EL (cell line): ENCODE measurements at places on chromosomes 12 and 14.
A peak's percentile ranks its signal among the peaks of the same experiment; 100 is the strongest.

GRCh38 chr12:78149459-78149858 is 318.8 kb downstream of the NAV3 start:
- peak; percentile 6 for DNase-seq

DNA sequence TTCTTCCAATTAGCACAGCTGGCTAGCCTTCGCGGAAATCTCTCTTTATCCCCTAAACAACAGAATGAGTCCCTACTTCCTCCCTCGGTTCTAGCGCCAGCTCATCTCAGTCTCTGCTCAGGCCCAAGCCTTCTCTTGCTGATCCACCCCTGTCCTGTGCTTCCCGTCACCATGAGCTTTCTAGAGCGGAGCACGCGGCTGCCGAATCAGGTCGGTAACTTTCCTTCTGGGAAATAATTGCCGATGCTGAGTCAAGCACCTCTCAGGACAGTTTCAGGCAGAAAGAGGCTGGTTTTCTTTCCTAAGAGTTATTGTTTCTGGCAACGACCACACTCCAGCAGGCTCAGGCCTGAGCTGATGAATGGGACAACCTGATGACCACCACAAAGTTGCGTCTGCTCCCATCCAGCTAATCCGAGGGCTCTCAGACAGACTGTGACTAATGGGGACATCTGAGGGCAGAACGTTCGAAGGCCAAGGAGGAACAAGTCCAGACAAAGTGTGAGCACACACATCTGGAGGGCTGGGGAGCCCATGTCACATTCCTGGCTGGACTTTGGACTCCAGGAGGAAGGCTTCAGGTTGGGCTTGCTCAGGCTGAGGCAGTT is 13.6 kb upstream of the GPR68 start:
- no peak for DNase-seq

GRCh38 chr12:68497702-68498101 is 113.0 kb upstream of the RAP1B start:
- peak; percentile 98 for DNase-seq

- DNase-seq = no peak
Observed at GRCh38 chr12:68912916-68913315, 20.1 kb downstream of the CPM start.

GRCh38 chr14:90871605-90872233 is 55.5 kb upstream of the TTC7B start:
- DNase-seq = peak; percentile 31

GRCh38 chr14:39731912-39732311 is 299.7 kb upstream of the FBXO33 start:
- DNase-seq = no peak

- DNase-seq = no peak
Observed at GRCh38 chr12:51238037-51238509, 553 bp upstream of the DAZAP2 start.

GRCh38 chr14:60183138-60183537 is 17.9 kb upstream of the DHRS7 start:
- DNase-seq = no peak

GRCh38 chr14:102182936-102183619 is 43.4 kb downstream of the WDR20 start:
- DNase-seq = peak; percentile 54

- peak; percentile 83 for DNase-seq
Observed at GRCh38 chr12:122421821-122422729, at the start of gene CLIP1. CLIP1 (minus strand) TSS chr12:122422669; CDS start chr12:122380452, 42,217 bp downstream.

DNA sequence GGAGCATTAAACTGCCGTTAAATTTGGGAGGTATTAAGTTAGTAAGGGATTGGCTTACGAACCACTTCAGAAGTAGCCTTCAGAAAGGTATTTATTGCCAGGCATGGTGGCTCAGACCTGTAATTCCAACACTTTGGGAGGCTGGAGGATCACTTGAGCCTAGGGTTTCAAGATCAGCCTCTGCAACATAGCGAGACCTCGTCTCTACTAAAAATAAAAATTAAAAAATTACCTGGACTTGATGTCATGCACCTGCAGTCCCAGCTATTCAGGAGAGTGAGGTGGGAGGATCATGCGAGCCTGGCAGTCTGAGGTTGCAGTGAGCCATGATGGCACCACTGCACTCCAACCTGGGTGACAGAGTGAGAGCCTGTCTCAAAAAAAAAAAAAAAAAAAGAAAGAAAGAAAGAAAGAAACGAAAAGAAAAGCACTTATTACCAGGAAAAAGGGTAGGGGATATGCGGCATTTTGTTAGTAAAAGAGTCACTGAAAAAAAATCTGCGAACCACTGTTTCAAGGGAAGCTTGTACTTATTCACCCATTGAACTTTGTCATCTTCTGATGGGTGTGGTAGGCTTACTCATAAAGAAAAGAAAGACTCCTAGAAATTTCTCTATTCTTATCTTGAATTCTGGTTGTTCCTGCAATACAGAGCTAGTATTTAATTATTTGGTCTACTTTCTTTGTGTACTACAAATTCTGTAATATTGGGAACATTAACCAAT is 33.6 kb upstream of the PLEKHA5 start:
- peak; percentile 18 for DNase-seq

DNA sequence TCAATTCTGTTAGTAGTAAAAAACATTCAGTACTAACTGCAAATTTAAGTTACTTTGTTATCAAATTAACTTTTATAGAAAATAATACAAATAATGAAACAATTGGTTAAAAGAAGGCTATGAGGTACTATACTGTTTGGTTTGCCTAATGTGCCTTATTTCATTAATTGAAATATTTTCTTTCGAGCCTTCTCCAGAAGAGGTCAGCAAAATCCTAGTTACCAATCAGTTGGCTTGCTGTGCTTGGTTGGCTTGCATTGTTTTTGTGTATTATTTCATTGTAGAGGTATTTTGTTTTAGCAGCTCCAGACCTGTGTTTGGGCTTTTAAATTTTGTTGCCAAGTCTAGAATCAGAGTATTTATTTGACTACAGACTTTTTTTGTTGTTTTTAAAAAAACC is 68.5 kb downstream of the AEBP2 start:
- peak; percentile 15 for DNase-seq

- DNase-seq = no peak
Observed at GRCh38 chr12:3571724-3572123, 80.7 kb downstream of the PRMT8 start.

GRCh38 chr14:83992857-83993256 is 1537.1 kb upstream of the FLRT2 start:
- peak; percentile 9 for DNase-seq

DNA sequence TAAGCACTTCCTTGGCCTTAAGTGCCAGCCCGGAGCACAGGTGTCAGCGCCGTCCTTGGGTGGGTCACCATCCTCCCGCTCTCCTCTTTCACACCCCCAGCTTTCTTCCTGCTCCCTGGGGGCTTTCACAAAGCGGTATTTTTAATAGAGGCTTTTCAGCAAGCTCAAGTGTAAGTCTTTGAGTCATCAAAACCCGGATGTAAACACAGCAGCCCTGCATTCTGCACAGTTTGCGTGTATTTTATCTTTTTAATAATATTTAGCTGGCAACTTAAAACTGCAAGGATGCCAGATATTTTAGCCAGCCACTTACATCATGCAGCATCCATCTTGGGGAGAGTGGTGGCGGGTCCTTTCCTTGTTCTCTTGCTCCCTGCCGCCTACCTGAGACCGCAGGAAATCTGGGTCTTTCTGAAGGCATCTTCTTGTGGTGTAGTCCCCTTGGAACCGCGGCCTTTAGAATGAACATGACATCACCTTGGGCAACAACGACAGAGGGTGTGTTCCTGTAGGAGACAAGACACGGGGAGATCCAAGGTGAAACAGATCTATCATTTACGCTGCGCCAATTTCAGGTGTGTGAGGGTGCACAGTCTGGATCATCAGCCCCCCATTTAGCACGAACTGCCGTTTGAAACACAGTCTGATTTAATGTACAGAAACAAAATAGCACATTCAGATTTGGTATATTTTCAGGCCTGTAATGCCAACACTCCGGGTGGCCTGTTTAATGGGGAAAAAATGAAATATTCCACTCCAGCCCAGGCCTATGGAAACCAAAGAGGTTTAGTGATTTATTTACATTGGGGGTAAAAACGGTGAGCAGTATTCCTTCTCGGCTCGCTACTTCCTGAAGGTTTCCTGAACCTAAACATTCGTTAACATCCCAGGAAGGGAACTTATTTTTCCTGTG is 12.5 kb upstream of the IRF2BPL start:
- peak; percentile 85 for DNase-seq

- no peak for DNase-seq
Observed at GRCh38 chr14:63496837-63497400, 46.3 kb downstream of the PPP2R5E start.

DNA sequence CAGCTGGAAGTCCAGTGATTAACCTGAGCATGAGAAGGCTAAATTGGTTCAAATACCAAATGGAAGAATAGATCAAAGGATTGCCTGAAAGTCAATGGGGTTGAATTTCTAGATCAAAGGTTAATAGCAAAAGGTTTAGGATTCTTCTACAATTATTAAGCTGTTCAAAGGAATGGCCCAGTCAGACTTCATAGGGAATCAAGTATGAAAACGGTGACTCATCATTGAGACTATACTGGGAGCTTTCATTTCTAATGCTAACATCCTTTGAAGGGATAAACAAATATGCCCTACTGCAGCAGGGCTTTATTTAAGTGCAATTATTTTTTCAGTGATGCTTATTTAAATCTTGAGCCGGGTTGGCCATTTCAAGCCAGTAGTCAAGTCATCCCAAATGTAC is 152.8 kb downstream of the RIMBP2 start:
- no peak for DNase-seq

GRCh38 chr12:112705037-112705632 is 86.4 kb upstream of the RPH3A start:
- no peak for DNase-seq

- DNase-seq = no peak
Observed at GRCh38 chr14:101518611-101519473, 42.5 kb upstream of the DIO3 start.

- no peak for DNase-seq
Observed at GRCh38 chr14:59823179-59823578, 47.4 kb downstream of the RTN1 start.

DNA sequence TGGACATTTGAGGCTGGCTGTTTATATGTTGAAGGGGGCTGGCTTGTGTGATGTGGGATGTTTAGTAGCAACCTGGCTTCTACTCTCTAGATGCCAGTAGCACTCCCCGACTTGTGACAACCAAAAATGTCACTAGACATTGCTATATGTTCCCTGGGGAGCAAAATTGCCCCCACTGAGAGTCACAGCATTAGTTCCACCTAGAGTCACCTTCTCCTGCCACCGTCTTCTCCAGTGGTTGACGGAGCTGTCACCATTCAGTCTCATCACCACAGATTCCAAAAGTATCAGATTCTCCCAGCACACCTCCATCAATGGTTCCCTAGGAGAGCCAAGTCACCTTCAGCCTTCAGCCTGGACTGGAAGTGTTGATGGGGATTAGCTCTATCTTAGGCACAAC is 7.8 kb upstream of the KRT76 start:
- no peak for DNase-seq

GRCh38 chr12:120581998-120582397 is 796 bp upstream of the POP5 start:
- no peak for DNase-seq

GRCh38 chr12:98646294-98647090 is 1.4 kb downstream of the APAF1 start:
- DNase-seq = peak; percentile 48

DNA sequence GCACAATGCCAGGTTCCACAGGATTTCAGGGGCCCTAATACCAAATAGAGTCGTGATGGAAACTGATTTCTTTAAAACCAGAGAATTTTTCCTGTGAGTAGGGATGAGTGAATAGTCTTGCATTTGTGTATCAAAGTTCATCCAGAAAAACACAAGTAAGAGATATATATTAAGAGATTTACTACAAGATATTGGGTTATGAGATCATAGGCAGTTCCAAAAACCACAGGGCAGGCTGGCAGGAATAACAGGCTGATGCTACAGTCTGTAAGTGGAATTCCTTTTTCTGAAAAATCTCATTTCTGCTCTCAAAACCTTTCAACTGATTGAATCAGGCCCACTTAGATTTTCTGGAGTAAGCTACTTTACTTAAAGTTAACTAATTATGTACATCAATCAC is 1756.2 kb upstream of the SEL1L start:
- peak; percentile 24 for DNase-seq

- peak; percentile 26 for DNase-seq
Observed at GRCh38 chr14:20278414-20278813, 27.3 kb downstream of the TTC5 start.

DNA sequence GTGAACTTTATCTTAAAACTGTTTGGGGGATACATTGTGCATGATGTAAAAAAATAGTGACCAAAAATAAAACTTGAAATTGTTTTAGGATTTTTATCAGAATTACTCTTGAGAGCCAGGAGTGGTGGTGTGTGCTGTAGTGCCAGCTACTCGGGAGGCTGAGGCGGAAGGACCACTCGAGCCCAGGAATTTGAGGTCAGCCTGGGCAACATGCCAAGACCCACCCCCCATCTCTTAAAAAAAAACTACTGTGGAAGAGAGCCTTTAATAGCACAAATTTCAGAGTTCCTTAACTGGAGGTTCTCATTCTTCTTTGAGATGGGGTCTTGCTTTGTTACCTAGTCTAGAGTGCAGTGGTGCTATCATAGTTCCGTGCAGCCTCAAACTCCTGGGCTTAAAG is 21.5 kb downstream of the CPSF2 start:
- no peak for DNase-seq

GRCh38 chr12:13101821-13102375 is 1.6 kb downstream of the GSG1 start:
- DNase-seq = peak; percentile 56

GRCh38 chr14:105461903-105462302 is 12.7 kb upstream of the CRIP2 start:
- DNase-seq = no peak

DNA sequence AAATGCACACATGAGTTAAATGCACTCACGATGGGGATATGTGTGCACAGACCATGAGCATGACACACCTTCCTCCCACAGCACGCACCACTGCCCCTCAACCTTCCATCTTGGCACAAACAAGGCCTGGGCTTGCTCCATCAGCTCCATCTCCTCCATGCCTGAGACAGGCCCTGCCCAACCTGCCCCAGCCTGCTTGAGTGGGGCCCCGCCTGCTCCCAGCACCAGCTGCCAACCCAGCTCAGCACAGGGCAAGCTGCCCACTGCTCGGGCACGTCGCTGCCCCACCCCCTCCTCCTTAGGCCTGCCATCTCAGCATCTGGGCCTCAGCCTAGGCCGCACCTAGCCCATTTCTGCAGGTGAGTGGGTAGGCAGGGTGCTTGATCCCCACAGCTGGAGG is 27.6 kb upstream of the KRT78 start:
- no peak for DNase-seq

- no peak for DNase-seq
Observed at GRCh38 chr14:81122326-81122725, 98.4 kb downstream of the GTF2A1 start.

GRCh38 chr12:15015121-15015520 is 42.3 kb downstream of the PDE6H start:
- no peak for DNase-seq

GRCh38 chr12:12976366-12976765 is 23.7 kb downstream of the HEBP1 start:
- peak; percentile 93 for DNase-seq

- DNase-seq = no peak
Observed at GRCh38 chr14:22843123-22843925, 6.9 kb downstream of the MMP14 start.

GRCh38 chr12:129152351-129153104 is 299.2 kb downstream of the GLT1D1 start:
- no peak for DNase-seq

- DNase-seq = peak; percentile 86
Observed at GRCh38 chr12:107436376-107436775, 249.2 kb upstream of the PWP1 start.
